ENCODE measurements at places on chromosomes 4 and X. TPM values are rescaled to one million over a fixed set of nuclear protein-coding genes. Genes with fewer than 3 reads are reported as not detected.
A peak's percentile ranks its signal among the peaks of the same experiment; 100 is the strongest.

DNA sequence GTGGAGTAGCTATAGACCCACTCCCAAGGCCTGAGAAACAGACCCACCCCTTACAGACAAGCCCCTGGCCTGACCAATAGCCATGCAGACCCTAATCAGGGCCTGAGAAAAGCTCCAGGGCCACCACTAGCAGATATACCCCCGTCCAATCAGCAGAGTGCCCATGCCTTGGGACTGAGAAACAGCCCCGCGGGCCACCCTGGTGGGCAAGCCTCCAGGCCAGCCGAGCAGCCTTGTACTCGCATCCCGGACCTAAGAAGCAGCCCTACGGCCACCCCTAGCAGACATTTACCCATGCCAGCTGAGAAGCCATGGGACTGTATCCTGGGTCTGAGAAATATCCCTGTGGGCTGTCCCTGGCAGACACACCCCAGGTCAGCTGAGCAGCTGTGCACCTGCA is 436.5 kb downstream of the SMARCA1 start:
- no peak for DNase-seq

GRCh38 chrX:9832811-9833210 is 46.6 kb downstream of the SHROOM2 start:
- no peak for DNase-seq

DNA sequence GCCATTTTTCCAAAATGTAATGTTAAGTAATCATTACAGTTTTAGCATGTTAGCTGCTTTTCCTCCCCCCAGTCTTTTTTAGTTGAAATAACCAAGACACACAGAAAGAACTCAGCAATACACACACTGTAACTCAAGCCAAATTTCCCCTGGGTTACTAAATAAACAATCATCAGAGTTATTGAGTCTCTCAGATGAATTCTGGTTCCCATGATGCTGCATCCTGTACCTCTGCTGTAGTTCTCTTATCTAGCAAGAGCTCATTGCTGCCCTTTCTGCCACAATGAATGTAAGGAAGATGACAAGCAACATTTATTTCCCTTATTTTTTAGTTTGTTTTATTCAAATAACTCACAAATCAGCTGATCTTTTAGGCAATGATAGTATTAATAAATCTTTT is 185.1 kb downstream of the ARHGAP6 start:
- DNase-seq: no peak

The DUX4 gene
- not detected for total RNA-seq

DNA sequence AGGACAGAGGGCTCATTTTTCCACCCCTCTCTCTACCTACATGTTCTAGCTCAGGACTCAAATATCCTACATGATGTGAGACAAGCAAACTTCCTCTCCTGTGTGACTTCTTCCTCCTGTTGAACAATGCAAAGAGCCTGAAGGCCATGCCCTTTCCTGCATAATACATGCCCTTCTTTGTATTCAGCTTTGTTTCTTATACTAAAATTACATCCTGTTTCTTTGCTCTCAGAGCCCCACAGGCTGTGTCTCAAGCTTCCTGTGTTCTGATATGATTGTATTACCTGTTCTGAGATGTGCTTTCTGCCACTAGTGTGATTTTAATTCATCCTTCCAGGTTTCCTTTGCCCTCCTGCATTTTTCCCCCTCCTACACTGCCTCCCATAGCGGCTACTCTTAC is 166.4 kb upstream of the AFF2 start:
- no peak for DNase-seq

DNA sequence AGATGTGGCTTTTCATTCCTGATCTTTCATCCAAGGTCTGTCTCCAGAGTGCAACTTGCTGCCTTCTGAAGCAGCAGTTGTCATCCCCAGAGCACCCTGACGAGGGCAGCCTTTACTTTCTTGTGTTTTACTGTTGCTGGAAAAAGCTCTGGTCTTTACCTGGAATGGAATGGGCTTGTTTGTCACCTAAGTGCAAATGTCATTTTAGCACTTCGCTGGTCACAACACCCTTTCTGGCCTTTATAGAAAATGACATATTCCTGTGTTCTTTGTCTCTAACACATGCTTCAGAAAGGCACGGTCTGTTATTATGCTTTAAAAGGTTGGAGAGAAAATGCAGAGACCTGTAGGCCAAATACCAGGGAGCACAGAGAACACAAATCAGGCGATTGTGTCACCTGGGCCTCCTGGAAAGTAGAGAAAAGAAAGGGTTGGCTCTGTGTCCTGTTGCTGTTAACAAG is 332.7 kb upstream of the IGFBP7 start:
- peak; percentile 85 for DNase-seq

- DNase-seq: no peak
Observed at GRCh38 chr4:6869944-6870343, 39.7 kb upstream of the TBC1D14 start.

DNA sequence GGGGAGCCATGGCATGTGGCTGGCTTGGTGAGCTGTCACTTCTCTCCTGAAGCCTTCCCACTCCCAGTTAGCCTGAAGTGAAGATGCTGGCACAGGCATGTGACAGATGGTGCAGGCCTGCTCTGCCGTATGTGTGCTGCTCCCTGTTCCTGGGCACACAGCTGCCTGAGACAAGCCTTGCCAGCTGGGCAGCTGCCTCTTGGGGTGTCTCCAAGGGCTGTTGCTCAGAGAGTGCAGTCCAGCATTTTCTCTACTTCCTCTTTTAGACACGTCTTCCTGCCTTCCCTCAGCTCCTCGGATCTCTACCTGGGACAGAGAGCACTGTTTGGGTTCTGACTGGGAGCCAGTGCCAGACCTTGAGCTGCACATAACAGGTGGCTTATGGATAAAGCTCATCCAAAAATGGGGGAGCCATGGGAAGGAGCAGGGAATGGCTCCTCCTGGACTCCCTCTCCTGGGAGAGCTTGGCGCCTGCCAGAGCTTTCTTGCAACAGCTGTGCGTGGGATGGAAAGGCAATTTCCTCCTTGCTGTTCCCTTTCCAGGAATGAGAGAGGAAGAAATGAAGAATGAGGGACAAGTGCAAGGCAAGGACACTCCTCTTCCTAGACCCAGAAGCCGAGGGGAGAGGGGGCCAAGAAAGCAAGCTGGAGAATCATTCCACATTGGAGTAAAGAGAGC is 132.9 kb downstream of the MSL3 start:
- no peak for DNase-seq

DNA sequence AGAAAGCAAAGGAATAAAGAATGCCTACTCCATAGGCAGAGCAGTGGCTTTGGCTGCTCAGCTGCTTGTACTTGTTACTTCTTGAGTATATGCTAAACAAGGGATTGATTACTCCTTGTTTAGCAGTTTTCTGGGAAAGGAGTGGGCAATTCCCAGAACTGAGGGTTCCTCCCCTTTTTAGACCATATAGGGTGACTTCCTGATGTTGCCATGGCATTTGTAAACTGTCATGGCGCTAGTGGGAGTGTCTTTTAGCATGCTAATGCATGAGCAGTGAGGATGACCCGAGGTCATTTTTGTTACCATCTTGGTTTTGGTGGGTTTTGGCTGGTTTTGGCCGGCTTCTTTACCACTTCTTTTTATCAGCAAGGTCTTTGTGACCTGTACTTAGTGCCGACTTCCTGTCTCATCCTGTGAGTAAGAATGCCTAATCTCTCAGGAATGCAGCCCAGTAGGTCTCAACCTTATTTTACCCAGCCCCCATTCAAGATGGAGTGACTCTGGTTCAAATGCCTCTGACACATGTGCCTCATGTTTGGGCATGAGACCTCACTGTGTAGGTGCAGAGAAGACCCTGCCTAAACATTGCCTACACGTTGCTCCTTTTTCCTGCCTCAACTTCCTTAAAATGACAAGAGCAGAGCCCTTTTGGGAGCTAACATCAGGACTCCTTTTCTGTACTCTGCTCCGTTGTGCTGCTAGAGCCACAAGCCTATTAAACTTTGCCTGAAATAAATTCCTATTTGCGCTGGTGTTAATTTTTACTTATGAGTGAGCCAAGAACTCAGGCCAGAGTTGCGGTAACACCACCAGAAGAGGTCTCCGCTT is 21.0 kb upstream of the UBA6 start:
- DNase-seq: no peak

- peak; percentile 25 for DNase-seq
Observed at GRCh38 chrX:41276661-41277506, 57.1 kb upstream of the DDX3X start.

The PITX2 gene
- total RNA-seq: 3.2 TPM

The KIF4A gene
- total RNA-seq: 0.35 TPM

DNA sequence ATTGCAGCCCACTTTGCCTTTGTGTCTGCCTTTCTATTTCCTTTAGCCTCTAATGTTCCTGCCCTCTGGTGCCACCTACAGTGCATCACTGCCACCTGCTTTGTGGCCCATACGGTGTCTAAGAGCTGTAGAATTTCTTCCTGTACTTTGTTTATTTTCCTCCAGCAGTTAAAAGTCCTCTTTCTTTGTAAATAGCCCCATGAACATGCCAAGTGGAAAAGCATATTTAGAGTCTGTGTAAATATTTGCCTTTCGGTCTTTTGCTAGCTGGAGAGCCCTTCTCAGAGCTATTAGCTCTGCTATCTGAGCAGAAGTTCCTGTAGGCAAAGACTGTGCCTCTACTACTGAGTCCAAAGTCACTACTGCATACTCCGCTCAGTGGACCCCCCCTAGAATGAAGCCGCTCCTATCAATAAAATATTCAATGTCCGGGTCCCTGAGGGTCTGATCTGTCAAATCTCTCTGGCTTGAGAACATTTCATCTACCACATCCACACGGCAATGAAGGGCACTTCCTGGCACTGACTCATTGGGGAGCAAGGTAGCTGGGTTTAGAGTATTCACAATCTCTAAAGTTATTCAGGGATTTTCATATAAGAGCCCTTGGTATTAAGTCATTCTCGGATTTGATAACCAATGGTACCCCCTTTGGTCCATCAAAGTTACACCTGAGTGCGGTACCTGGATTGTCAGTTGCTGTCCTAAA is 36.3 kb downstream of the SULT1E1 start:
- no peak for DNase-seq

- DNase-seq: no peak
Observed at GRCh38 chrX:133923113-133923512, 62.3 kb downstream of the GPC3 start.

GRCh38 chr4:10161840-10162239 is 45.2 kb upstream of the WDR1 start:
- no peak for DNase-seq

- DNase-seq: no peak
Observed at GRCh38 chr4:7822877-7823276, 116.8 kb downstream of the AFAP1 start.

The VCX gene
- not detected for total RNA-seq

GRCh38 chr4:74627504-74627903 is 166.8 kb downstream of the BTC start:
- no peak for DNase-seq

- DNase-seq: peak; percentile 84
Observed at GRCh38 chr4:71184195-71184781, 154.5 kb upstream of the SLC4A4 start.

DNA sequence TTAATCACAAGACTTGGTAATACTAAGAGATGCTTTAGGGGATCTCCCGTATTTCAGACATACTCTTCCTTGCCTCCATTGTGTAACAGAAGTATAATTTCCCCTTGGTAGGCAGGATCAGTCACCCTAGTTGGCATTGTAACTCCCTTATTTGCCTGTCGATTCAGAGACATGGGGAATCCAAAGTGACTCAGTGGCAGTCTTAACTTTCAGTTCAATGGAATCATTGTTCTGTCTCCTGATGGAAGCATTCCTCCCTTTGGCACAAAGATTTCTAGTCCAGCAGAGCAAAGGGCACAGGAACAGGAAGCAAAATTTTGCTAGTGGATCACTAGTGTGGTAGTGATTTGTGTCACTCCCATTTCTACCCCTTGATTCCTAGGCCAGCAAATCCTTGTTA is 80.4 kb downstream of the DCUN1D4 start:
- no peak for DNase-seq

DNA sequence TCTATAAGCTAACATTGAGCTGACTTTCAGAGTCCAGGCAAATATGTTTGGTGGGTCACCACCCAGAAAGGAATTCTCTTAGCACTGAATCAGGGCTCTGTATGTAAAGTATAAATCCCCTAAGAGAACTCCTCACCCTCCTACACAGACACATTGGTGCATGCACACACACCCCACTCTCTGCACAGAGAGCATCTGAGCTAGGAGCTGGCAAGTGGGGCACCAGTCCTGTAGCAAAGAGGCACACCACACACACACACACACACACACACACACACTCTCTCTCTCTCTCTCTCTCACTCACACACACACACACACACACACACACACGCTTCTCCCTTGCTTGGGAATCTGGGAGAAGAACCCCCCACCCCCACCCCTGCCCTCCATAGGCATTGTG is 3.2 kb downstream of the SLITRK2 start:
- no peak for DNase-seq

DNA sequence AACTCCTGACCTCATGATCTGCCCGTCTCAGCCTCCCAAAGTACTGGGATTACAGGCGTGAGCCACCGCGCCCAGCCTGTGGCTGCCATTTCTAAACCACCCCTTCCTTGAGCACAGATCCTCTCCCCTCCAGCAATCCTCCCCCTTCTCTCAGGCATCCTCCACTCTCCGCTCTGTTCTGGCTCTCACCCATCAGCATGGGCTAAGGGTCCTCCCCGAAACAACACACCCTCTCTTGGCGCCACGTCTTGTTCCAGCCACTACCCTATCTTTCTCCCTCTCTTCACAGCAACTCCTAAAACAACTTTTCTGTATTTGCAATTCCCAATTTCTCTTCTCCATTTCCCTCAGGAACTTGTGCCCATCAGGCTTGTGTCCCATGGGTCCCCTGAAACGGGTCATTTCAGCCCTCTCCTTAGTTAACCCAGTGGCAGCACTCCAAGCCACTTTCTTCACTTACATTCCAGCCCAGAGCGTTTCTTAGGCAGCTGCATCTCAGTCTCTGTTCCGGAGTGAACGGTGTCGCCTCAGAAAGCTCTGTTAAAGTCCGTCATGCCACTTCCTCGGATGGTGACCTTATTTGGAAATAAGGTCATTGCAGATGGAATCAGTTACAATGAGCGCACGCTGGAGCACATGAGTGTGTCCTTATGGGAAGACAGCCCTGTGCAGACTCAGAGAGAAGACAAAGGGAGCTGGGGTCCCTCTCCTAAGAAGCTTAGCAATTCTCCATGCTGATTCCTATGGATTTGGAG is 28.3 kb upstream of the CLDN24 start:
- no peak for DNase-seq

DNA sequence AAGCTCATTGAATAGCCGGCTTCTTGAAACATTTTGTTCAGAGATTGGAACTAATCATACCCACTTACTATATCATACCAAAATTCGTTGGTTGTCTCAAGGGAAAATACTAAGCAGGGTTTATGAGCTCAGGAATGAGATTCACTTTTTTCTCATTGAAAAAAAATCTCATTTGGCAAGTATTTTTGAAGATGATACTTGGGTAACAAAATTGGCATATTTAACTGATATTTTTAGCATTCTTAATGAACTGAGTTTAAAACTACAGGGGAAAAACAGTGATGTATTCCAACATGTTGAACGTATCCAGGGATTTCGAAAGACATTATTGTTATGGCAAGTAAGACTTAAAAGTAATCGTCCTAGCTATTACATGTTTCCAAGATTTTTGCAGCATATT is 6.4 kb downstream of the FAM200B start:
- DNase-seq: no peak

All from kidney (tissue), 22 donors.